GM18507 (cell line): ENCODE measurements at places on chromosomes 7 and 10.
A peak's percentile ranks its signal among the peaks of the same experiment; 100 is the strongest.

DNA sequence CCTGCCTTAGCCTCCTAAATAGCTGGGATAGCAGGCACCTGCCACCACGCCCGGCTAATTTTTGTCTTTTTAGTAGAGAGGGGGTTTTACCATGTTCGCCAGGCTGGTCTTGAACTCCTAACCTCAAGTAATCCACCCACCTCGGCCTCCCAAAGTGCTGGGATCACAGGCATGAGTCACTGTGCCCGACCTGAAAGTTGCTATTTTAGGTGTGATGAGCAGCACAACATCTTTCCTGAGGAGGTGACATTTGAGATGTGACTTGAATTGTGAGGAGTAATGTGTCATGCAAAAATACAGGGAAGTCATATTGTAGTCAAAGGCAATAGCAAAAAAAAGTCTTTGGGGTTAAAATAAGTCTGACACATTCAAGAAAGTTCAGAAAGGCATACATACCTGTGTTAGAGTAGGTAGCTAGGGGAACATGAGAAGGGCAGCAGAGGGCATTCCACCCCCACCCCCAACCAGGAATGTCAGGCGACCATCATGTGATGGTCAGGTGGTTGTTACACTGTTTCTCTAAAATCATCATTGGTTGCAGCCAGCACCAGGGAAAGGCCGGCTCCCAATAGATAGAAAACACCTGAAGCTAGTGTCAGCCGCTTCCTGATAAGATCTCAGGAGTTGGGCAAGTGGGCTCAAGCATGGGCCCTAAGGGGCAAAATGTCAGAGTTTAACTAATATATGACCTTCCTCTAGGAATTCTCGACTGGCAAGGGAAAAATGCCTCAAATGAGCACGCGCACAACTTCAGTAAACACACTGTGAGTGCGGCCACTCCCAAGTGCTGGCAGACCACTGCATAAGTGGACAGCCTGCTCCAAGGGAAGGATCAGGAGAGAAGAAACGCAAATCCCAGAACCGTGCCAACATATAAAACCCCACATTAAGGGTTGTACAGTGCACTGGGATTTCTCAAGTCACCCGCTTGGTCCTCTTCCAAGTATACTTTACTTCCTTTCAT lies at the start of gene TACC2:
Gene TACC2 (plus strand): TSS at position 803 of the 964 bp plus-strand sequence. CDS start 32,819 bp downstream, outside the sequence.
- no peak for DNase-seq

GRCh38 chr7:101580596-101580995 lies 48.5 kb downstream of the MYL10 start:
- DNase-seq, result no peak

DNA sequence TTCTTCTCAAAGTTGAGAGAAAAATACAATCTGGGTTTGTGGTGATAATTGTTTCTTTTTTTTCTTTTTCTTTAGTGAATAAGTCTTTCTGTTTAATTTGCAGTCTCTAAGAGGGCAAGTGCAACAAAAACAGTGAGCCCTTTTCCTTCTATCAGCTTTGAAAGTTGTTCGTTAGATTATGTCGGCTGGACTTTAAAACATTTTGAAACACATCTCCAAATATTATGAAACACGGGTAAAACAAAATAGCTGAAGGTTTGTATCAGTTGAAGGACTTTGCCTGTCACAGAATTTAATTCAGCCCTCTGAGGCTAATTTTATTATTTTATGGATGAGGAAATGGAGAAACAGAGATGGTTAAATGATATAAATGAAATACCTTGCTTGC lies 85.3 kb downstream of the AGMO start:
- no peak for DNase-seq

DNA sequence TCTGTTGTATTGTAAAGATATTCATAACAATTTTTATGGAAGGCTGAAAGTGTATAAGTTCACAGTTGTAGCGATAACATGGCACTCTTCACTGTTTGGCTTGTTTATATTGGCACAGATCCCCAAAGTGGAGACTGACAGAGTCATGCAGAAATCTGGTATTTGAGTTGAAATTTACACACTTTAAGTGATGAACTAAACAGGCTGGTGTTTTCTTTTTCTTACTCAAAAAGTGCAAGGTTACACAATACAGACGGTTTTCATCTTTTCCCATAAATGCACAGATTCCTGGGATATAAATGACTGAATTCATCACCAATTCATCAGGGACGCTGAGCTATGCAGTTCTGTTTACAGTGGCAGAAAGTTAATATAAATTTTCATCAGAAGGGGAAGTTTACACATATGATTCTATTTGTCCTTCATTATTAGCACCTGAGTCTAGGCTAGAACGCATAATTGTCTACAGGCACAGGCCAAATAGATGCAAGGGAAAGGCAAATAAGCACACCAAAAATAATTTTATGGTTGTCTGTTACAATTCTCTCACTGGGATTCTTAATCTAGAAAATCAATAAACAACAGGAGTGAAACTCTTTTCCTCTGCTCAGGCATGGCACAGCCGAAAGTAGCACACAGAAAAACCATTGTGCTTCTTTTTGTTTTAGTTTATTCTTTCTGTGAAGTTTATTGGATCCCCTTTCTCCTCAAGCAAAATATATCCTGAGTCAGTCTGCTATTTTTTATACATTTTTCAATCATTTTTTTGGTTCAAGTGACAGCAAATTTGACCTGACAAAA lies 88.0 kb downstream of the FOXP2 start:
- DNase-seq, result no peak

- no peak for DNase-seq
Measured at GRCh38 chr7:94612253-94612652, 43.7 kb downstream of the SGCE start.

- DNase-seq, result no peak
Measured at GRCh38 chr10:25105262-25105661, 69.5 kb upstream of the GPR158 start.

GRCh38 chr10:75707080-75707840 lies 275.8 kb downstream of the LRMDA start:
- DNase-seq, result no peak

DNA sequence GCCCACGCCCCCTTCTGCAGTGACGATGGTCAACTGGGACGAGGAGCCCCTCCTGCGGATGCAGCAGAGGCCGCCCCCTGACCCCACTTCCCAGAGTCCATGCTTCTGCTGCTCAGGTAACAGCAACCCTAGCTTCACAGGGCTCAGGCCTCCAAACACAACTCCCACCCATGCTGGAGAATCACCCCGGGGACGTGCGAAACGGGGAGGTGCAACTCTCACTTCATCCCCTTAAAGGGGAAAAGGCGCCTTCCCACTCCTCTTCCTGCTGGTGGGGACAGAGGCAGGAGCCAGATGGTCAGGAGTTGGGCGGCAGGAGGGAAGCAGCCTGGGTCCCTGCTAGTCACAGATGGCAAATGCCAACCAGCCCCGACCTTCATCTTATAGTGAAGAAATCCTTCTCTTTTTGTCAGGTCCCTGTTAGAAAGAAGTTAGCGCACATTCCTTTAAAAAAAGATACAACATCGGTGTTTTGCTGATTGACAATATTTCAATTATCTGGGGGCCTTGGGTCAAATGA lies 155.4 kb downstream of the DIP2C start:
- no peak for DNase-seq

DNA sequence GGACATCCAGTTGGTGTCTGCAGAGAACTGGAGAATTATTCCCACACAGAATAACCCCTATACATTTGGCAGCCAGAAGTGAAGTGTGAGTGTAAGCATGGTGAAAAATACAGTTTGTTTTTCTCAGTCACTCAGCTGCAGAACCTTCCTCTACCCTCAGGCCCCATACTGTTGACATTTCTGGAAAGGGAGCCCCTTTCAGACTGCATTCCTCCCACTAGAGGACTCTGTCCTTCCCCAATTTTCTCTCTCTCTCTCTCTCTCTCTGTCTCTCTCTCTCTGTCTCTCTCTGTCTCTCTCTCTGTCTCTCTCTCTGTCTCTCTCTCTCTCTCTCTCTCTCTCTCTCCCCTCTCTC lies 86.8 kb upstream of the STEAP1B start:
- DNase-seq, result no peak

DNA sequence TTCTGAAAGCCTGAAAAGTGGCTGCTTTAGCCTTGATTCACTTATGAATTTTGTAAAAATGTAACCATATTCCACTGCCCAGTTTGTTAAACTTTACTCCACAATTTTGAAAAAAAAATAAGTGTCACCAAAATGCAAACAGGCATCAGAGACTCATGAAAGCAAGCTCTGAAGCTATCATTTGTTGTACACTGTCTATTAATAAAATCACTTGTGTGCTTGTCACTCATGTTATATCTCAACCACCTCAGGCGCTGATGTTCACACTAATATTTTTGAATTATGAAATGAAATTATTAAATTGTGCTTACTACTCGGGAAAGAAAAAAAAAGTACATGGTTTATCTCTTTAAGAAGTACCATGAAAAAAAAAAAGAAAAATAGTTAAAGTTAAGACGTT lies 34.5 kb upstream of the DKK1 start:
- no peak for DNase-seq

- DNase-seq, result peak; percentile 23
Measured at GRCh38 chr10:72834183-72834825, 59.2 kb upstream of the OIT3 start.

DNA sequence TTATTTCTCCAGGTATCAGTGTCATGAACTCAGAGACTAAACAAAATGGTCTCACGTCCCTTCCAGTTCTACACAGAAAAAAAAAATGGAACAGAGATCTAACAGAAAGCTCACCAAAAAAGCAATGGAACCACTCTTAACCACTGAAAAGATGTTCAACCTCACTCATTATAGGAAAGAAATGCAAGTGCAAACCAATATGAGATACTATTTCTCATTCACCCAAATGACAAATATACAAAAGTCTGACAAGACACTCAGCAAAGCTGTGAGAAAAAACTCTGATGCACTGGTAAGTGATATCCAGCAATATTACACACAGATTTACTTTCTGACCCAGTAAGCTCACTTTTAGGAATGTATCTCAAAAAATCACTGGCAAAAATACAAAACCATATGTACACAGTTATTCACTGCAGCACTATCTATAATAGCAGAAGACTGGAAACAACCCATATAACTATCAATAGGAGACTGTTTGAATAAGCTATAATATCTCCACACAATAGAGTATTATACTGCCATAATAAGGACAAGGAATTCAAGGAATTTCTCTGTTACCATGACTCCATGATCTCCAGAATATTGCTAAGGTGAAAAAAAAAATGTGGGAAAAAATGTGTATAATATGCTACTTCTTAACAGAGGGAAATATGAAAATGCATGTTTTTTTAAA lies 36.6 kb downstream of the ABI1 start:
- DNase-seq, result no peak

GRCh38 chr10:85764108-85764507 lies 602.5 kb downstream of the GRID1 start:
- no peak for DNase-seq

DNA sequence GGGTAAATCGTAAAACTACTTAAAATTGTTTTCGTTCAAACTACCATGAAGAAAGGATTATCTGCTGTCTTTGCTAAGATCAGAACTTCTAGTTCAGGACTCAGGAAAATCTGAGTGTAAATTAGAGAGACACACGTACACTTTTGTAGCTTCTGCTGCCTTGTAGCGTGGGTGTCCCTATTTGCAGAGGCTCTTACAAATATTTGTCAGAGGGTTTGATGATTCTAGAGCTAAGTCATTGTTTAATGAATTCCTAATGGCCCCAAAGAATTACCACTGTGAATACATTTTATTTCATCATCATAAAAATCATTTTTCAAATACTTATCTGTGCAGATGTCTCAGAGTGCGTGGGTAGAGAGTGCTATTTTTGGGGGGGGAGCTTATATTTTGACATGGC lies 314.9 kb downstream of the LRMDA start:
- no peak for DNase-seq

- no peak for DNase-seq
Measured at GRCh38 chr10:13998163-13998835, 332.4 kb downstream of the FRMD4A start.

DNA sequence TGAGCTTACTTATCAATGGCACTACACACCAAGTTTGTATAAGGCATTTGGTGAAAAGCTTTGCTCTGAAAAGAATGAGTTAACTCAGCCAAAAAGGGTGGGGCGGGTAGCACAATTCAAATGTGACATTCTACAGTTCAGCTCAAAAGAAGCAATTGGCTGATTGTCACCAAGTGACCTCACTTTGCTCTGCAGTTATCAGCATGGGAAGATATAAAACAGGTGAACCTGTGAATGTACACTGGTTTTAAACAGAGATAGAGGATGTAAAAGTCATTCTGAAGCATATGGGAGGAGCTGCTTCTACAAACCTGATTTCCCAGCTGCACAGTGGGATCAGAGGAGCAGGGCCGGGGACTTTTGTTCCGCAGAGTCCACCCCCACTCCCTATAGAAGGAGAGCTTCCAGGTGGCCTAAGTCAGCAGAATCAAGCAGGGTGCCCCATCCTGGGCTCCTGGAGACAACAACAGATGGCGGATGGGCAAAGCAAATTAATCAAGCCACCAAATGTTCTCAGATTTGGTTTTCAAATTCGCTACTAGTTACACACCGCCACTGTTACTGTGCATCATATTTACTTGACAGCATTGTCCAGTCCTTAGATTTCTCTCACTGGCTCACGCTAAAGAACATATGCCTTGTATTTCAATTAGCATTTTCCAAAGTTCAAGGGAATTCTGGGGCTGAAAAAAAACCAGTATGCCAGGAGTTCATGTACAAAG lies 27.5 kb upstream of the NPVF start:
- DNase-seq, result no peak
